Activated B cell treated with CpG ODN at 0.5 μM for 24 hours (primary cell): ENCODE measurements at places on chromosomes 2 and 18.

- DNase-seq = no peak
These were observed 33.4 kb upstream of the ITGA6 start for GRCh38 chr2:172394002-172394401.

DNA sequence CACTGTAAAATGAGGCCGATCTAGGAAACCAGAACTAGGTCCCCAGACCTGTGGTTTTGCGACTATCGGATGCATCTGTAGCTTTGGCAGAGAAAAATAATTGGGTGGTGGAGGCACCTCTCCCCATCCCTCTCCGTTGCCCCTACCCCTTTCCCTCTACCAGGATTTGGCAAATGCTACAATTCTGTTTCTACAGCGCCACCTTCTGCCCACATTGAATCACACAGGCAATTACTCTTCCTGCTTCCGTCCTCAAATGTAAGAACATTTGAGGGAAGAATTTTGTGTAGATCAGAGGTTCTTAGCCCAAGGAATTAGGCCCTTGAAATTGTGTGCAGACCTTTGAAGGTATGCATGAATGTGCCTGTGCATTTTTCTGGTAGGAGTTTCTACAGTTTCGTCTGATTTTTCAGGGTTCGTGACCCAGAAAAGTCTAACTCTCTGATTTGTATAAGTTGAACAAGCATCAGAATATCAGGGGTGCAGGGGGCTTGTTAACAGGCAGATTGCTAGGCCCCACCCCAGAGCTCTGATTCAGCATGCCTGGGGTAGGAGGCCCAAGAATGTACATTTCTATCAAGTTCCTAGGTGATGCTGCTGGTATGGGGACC, 11.2 kb downstream of the ATP6V1B1 start:
- DNase-seq = no peak

DNA sequence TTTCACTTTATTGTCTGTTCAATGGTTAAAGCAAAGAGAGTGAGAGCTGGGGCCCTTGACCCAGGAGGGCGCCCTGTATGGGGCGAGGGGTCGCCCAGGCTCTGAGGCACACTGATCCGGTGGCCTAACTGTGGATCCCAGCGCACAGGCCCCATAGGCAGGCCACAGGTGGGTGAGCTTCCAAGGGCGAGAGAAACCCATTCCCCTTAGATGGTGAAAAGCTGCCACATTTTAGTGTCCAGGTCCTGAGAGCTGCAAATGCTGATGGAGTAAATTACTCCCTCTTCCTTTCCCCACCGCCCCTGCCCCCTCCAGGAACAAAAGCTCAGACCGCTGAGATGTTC, 5.9 kb upstream of the DLX2 start:
- DNase-seq = no peak

- no peak for DNase-seq
These were observed 45.8 kb downstream of the PTPN2 start for GRCh38 chr18:12838178-12838634.

DNA sequence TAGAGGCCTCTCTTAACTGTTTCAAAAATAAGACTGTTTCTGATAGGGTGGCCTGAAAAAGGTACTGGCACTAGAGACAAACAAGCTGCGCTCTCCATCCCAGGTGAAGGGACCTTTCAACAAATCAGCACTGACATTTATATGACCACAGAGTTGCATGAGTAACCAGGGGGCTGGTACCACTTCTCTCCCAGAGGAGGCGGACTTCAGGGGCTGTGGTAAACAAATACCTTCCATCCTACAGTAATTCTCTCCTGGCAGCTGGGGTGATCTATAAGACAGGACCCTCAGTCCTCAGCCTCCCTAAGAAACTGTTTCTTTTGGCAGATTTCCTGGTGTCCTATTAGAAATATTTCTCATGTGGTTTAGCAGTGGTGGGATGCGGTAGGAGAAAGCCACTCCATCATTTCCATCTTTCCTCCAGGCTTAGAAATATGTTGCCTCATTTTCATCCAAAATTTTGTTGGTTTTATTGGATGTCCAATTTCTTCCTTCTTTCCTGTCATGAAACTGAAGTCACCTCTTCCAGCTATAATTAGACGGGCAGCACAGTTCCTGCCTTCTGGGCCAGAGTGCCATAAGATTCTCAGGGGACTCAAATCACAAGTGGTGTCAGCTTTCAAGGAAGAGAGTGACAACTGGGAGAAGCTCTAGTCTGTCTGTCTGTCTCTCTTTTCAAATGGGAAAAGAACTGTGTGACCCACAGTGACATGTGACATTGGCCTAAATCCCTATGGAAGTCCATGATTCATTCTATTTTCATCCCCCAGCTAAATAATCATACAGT, 96.4 kb downstream of the CYRIA start:
- no peak for DNase-seq

DNA sequence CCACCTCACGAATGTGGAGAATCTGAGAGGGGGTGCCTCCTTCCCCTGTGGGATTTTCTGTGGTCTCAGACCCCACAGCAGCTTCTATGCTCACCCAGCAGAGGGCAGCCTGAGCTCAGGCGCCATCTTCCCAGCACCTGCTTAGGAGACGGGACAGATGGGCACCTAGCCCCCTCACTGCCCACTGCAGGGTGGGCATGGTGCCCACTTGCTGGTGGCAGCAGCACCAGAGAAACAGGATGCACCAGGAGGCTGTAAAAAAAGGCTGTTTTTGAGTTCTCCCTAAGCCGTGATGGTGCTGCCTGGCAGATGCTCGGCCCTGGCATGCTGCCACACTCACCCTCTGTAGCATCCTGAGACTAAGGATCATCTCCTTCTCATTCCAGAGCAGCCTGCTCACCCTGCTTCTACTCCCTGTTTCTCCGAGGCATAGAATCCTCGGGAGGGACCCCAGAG, 19.1 kb upstream of the SLC20A1 start:
- peak; percentile 55 for DNase-seq

DNA sequence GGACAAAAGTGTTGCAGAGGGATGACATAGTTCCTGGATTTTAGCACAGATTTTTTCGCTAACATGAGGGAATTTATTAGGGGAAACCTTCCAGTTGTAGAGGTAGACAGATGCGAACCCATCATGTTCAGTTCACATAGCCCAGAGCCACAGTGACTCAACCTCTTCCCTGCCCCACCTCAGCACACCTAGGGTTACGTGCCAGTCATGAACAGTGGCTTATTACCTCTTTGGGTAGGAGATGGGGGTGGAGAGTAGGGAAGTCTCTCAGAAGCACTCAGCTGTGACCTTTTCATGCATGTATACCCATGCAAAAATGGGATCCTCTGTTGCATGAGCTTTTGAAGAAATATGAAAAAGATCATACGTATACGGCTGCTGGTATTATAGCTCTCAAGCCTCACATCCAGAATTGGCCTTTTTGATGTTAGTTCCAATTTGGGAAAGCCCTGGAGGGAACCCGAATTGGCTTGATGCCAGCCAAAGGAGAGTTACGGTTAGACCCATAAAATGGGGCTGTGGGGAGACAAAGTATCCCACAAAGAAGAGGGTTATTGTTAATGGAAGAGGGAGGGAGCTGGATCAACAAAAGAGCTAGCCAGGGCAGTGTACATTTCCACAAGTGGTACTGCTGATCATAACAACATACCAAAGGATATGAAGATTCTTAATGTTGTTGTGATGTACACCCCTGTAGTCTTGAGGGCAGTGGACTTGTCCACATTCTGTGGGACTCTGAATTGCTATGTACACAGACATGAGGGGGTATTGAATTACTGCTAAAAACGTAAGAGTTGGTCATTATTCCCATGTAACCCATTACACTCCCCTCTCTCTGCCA, 4.9 kb downstream of the TANC1 start:
- DNase-seq = no peak

DNA sequence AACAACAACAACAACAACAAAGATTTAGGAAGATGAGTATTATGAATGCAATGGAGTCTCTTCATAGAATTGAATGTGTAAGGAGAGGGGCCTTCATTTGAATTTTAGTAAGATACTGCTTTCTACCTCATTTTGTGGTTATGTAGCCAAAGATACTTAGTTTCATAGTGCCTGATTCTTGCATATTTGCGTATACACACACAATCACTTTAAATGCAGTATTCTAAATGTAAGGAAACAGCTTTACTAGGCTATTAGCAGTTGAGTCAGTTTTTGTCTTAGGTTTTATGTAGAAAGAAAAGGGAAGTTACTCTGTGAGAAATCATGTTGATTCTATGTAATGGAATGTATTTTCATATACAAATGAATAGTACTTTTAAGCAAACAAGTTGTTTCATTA, 80.5 kb downstream of the HAUS1 start:
- no peak for DNase-seq
